ENCODE measurements at places on chromosomes 16 and 17.

GRCh38 chr16:72502594-72503005 lies 330.6 kb upstream of the PMFBP1 start:
- no peak for DNase-seq

GRCh38 chr16:21654466-21654865 lies 2.1 kb upstream of the IGSF6 start:
- DNase-seq = no peak

GRCh38 chr17:76255801-76256429 lies 9.2 kb upstream of the UBALD2 start:
- no peak for DNase-seq

- no peak for DNase-seq
These were observed 389.1 kb upstream of the DYNLRB2 start for GRCh38 chr16:80151722-80152111.

DNA sequence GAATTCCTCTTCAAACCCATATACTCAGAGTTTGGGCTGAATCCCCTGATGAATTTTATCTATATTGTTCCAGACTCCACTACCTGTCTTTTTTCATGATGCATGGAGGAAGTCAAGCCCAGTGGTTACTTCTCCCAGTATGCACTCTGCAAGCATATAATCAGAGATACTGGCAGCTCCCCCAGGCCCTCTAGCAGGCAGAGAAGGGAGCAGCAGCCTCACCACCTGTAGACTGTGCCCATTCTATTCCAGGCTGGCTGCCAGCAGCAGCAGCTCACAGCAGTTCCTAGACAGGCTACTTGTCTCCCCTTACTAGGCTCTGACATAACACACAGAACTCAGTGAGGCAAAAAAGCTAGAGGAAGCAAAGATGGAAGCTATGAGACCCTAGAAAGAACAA lies 3.4 kb downstream of the MKS1 start:
- DNase-seq = no peak

DNA sequence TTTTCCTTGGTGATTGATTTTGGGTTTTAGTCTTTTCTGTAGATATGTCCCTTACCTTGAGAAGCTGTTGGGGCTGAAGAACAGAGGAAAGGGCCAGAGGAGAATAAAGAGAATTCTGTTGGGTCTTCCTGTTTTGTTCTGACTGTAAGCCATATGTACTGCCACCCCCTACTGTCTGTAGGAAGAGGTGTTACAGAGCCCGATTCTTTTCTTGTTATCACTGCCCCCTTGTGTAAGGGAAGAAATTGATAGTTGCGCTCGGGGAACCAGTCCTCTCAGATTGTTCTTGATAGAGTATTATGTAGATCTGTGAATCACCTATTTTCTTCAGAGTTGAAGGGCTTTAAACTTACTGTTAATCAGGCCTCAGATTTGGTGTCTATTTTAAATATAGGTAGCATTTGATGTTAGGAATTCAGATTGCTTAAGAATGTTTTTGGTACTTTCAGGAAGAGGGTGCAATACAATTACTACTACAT lies 2.4 kb downstream of the TANC2 start:
- DNase-seq = peak; percentile 18

DNA sequence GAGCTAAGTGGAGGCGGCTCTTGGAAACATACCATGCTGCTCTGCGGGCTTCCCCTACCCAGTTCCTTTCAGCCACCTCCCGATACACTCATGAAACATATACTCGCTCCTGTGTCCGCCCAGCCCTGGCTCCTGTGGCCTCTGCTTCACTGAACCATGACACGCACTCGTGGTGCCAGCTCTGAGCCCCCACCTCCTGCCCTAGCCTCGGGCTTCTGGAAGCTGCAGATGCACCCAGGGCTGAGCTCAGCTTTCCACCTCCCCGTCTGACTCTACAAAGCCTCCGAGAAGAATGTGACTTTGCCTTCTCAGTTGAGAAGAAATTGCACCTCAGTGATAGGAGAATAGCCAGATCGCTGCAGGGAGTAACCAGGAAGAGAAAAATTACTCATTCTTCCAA lies 11.0 kb downstream of the CALB2 start:
- DNase-seq = no peak

GRCh38 chr17:50289991-50290702 lies 15.9 kb downstream of the TMEM92 start:
- DNase-seq = no peak

DNA sequence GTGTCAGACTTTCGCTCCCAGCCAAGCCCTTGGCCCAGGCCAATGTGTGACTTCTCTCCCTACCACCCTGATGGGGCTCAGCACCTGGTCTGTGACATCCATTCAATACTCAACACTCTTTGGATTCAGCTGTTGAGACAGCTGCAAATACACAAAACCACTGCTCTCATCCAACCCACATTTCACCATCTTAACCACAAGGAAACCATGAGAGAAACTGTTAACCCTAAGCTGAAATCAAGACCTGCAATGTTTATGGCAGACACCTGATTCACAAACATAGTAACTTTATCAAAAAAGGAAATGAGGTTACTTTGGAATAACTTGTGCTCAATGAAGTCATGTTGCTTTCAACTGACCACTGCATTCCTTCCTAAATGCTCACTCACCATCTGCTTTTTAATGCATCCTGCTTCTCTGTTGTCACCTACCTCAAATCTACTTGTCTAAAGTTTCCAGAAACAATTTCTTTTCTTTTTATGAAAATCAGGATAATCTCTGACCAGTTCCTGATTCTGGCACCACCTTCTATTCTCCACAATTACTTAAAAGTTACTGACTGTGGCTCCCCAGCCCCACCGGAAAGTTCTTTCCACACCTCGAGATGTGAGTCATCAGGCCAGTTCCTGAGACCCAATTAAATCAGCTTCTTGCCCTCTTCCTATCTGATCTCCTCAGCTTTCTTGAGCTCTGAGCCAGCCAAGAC lies 88.2 kb downstream of the NOG start:
- no peak for DNase-seq

- no peak for DNase-seq
These were observed 35.5 kb downstream of the DNAH17 start for GRCh38 chr17:78541488-78542206.

DNA sequence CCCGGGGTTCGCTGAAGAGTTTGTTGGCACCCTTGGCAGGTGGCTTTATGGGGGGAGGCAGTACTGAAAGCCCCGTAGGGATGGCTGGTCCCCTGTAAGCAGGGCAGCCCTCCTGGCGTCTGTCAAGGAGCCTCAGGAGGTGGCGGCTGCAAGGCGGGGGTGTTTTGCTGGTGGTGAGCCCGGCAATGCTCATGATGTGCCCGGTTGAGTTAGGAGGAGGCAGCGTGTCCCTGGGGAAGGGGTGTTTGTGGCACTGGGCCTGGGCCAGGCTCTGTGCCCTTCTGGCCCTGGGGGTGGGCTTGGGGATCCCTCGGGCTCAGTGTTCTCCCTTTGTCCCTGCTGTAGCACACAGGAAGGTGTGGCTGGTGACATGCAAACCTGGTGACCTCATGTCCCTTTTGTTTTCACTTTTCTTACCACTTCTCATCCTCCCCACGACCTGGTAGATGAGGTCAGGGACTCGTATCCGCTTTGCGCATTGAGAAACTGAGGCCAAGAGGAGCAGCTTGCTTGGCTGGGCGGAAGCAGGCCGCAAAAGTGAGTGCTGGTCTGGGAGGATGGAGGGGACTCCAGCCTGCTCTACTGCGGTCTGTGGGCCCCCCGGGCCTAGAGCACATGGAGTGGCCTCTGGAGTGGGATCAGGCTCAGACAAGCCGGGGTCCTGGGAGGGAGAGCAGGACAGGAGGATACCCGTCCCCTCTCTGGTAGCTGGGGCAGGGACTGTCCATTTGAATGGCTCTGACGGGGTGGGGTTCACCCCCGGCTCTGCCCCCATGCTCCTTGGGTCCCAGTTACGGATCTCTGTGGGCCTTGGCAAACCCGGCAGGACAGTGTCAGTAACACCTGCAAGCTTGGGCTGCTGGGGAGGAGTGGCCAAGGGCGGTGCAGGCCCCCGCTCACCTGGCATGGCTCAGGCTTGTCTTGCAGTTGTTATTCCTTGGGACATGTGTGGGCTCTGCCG lies 2.2 kb downstream of the SNN start:
- DNase-seq = no peak

- DNase-seq = peak; percentile 43
These were observed 981 bp upstream of the UNC13D start for GRCh38 chr17:75845058-75845711.

DNA sequence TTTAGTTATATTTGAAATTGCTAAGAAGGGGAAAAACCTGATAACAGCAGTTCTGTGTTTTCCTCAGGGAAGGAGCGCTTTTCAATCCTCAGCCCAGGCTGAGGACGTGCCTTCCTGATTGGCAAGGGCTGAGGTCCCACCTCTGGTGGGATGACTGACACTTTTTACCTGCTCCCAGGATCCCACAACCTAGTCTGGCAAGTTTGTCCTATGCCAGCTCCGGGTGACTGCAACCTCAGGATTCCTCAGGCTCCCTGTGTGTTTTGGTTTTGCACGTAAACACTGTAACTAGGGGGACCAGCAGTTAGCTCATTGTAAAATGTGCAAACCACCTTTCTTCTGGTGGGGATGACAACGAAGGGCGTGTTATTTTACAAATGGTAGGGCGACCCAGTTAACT lies 7.5 kb downstream of the MARCHF10 start:
- no peak for DNase-seq

- DNase-seq = peak; percentile 11
These were observed at the start of gene FZD2 for GRCh38 chr17:44556832-44557606. FZD2 (plus strand) TSS chr17:44557484; CDS start chr17:44557689, 205 bp downstream.

- no peak for DNase-seq
These were observed 23.7 kb downstream of the TMEM235 start for GRCh38 chr17:78255029-78255656.

DNA sequence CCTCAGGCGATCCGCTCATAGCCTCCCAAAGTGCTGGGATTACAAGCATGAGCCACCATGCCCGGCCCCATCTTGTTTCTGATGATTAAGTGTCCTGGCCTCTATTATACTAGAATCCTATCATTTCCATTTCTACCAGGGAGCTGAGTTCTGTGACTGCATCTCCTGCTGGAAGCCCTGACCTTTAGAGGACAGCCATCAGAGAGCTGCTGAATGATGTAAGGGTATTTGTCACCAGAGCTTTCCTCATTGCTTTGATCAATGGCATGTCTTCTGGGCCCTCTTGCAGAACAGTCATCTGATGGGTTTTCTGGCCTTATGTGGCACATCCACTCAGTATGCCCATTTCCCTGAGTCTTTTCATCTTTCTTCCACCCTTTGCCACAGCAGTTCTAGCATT lies 39.9 kb downstream of the PSMD12 start:
- no peak for DNase-seq

DNA sequence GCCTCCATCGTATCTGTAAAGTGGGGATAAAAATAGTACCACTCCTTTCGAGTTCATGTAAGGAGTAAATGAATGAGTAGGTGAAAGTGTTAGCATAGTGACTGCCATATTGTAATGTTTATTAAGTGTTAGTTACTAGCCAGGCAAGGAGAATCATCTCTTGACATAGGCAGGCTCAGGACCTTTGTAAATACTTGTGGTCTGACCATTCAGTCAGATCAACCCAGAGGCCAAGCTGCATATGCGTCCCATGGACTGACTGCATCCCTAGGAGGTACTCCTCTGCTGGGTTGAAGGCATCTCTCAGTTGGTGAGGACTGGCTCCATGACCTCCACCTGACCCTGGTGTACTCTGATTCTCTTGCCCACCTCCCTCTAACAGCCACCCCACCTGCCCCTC lies 40.5 kb upstream of the CDRT4 start:
- DNase-seq = no peak

- DNase-seq = no peak
These were observed 243.9 kb upstream of the MYOCD start for GRCh38 chr17:12421646-12422306.

GRCh38 chr17:18161207-18162145 lies 22.2 kb upstream of the ALKBH5 start:
- DNase-seq = no peak

- DNase-seq = no peak
These were observed 159 bp downstream of the USP36 start for GRCh38 chr17:78840530-78840779.

DNA sequence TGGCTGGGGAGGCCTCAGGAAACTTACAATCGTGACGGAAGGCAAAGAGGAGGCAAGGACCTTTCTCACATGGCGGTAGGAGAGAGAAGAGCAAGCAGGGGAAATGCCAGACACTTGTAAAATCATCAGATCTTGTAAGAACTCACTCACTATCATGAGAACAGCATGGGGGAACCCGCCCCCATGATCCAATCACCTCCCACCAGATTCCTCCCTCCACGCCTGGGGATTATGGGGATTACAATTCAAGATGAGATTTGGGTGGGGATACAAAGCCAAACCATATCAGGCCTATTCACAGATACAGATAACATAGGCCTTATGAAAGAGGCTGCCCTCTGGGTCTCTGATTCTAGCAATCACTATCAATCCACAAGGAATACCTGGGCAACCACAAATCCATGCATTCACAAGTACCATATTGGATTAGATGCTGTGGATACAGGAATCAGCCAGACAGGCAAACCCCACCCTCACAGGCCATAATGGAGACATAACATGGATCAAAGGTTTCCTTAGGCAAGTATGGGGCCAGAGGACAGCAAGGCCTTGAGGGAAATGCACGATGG lies 284.9 kb downstream of the SOX9 start:
- no peak for DNase-seq

- no peak for DNase-seq
These were observed at the start of gene C16orf89 for GRCh38 chr16:5065813-5066212. C16orf89 (minus strand) TSS chr16:5065956; CDS start chr16:5065908, 48 bp downstream.

DNA sequence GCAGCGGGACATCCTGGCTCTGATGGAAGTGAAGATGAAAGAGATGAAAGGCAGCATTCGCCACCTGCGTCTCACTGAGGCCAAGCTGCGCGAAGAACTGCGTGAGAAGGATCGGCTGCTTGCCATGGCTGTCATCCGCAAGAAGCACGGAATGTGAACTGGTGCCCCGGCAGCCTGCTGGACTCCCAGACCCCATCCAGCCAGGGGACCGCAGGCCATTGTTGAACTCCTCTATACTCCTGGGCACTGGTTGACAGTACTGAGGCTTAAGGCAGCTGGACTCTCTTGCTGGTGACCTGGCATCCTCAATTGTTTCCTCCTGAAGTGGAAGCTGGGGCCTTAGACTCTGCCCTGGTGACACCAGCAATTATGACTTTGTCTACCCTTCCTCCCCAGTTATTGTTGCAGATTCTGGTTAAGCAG lies 1.2 kb downstream of the THAP11 start:
- DNase-seq = peak; percentile 30

GRCh38 chr17:2283302-2283701 lies 20.3 kb downstream of the SMG6 start:
- DNase-seq = no peak

DNA sequence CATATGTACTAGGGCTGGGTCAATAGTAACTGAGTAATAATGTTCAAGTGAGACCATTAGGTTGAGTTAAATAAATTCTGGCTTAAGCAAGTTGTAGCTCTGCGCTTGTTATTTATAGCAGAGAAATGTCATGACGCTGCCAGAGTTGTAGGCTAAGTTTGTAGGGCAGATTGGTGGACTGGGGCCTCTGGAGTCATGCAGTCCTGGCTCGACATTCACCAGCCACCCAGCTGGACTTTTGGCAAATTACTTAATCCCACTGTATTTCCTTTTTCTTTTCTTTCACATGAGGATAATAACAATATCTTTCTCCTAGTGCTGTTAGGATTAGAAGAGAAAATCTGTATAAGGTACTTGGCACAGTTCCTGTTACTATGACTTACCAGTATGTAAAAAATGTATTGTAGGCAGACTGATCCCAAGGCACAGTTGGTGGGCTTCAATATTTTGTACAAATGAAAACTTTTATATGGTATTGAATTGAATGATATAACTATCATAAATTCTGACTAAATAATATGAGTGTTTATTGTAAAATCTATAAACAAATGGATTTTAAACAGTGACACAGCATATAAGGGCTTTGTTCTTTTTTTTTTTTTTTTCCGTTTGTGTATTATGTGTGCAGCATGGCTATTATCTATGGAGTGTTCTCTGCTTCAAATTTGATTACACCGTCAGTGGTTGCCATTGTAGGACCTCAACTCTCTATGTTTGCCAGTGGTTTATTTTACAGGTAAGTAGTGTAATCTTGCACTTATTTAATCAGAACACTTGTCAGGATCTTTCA lies 2.6 kb downstream of the MFSD11 start:
- DNase-seq = no peak

Data from activated CD4-positive, alpha-beta T cell treated with anti-CD3 and anti-CD28 coated beads for 1 hour (primary cell).